T-helper 1 cell treated with Interleukin-12 subunit alpha and Interleukin-12 subunit beta and Interleukin-4 antibody, amounts not matched to agents 30 ng/mL and 1 ng/mL, for 36 hours (primary cell): ENCODE measurements at places on chromosomes 13 and 19. TPM values are rescaled to one million over a fixed set of nuclear protein-coding genes. Genes with fewer than 3 reads are reported as not detected.

ZNF667 gene
- total RNA-seq = not detected in 2 replicates

FREM2 gene
- total RNA-seq = 0.15 TPM in 2 replicates

DYRK1B gene
- total RNA-seq = 9.1 and 9.8 TPM in 2 replicates

OLFM4 gene
- total RNA-seq = not detected in 2 replicates

DNAJC3 gene
- 40.3 and 40.7 TPM in 2 replicates for total RNA-seq

CERS1 gene
- total RNA-seq = not detected in 2 replicates

ZNF763 gene
- 1.1 and 1.7 TPM in 2 replicates for total RNA-seq
